Right forelimb (tissue), 1 donor: ENCODE measurements at places on chromosomes 7 and 10.

DNA sequence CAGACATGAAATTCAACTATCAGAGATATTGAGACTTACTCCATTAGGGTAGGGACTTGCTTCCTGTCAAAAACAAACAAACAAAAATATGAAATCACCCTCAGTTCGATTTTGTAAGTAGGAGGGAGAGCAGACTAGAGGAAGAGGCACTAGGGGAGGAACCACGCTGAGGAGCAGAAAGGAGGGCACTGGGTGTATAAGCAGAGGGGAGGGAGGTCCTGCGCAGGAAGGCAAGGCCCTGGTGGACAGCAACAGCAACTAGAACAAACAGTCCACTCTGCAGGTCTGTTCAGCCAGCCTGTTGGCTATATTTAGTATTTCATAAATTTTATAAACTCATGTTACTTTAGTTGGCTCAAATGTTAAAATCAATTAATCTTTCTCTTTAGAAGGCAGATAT is 937.1 kb upstream of the C7orf33 start:
- no peak for DNase-seq

DNA sequence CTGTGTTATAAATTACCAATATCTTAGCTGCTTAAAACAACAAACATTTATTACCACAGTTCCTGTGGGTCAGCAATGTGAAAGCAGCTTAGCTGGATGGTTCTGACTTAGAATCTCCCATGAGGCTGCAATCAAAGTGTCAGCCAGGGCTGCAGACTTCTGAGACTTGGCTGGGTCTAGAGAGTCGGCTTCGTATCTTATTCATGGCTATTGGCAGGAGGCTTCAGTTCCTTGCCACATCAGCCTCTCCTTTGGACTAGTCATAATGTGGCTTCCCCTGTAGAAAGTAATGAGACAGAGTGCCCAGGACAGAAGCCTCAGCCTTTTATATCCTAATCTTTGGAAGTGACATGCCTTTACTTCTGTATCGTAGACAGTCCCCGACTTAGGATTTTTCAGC is 27.3 kb downstream of the RALA start:
- no peak for DNase-seq

GRCh38 chr10:58641708-58642107 is 129.0 kb downstream of the BICC1 start:
- no peak for DNase-seq

DNA sequence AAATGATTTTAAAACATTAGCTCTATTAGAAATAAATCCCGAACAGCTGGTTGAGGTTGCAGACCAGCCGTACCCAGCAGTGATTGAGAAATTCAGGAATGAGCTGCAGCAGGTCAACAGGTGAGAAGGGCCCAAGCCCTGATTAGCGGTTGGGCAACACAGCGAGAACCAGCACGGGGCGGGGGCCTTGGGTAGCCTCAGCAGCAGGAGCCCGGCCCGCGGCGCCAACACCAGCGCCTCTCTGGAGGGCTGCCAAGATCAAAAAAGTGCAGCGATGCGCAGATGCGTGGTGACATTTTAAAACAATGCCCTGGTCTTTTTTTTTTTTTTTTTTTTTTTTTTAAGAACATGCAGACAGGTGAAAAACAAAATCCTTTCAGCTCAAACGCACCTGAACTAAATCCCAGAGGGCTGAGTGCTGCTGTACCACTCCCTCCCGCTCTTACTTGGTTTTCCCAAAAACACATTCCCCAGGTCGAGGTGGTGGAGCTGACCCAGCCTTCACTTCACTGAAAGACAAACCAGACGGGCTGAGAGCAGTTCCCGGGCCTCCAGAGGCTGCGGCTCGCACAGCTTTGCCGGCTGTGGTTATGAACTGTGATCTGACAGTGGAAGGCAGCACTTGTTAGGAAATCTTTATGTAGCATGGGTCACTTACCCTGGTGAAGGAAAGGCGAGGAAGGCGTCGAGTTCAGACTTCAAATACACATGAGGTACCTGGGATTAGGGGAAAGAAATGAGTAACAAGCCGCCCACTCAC is 579.4 kb downstream of the SDK1 start:
- no peak for DNase-seq

- DNase-seq, result no peak
Observed at GRCh38 chr7:44974549-44974948, 4.3 kb downstream of the MYO1G start.

DNA sequence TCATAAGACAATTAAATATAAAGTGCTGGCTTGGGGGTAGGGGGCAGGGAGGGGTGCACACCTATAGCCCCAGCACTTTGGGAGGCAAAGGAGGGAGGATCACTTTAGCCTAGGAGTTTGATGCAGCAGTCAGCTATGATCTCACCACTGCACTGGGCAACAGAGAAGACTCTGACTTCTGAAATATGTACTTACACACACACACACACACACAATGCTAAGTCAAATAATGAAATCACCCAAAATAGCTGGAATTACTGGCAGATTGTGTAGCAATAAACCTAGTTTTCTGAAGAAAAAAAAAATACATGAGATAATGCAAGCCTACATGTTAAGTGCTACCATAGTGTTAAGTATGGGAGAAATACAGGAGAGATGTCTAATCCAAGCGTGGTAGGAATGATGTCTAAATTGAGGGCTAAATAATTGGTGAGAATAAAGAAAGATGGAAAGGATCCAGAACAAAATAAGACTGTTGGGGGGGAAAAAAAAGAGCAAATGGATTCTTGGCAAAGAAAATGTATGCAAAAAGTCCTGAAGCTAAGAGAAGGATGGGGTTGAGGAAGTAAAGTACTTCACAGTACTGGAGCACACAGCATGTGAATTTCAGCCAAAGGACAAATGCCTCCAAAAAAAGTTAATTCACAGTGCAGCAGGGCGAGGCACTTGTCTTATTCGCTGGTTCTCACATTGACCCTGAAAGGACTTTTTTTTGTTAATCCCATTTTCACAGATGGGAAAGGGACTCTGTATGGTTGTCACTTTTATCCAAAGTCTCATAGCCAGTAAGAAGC is 73.9 kb downstream of the IGF2BP3 start:
- DNase-seq, result no peak

DNA sequence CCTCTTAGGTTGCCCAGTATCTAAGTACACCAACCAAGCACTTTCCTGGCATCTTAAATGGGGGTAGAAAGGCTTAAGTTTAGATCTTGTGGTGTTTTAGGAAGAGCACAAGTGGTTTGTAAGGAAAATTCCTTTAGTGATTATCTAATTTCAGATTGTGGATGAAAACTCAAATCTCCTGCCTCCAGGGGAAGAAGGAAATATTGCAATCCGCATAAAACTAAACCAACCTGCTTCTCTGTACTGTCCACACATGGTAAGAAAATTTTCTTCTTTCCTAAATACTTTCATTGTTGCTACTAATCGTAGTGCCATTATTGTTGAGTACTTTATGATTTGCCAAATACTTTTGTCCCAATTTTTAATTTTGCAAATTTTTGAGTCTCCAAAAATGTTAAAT is 31.1 kb downstream of the ACSM6 start:
- no peak for DNase-seq

DNA sequence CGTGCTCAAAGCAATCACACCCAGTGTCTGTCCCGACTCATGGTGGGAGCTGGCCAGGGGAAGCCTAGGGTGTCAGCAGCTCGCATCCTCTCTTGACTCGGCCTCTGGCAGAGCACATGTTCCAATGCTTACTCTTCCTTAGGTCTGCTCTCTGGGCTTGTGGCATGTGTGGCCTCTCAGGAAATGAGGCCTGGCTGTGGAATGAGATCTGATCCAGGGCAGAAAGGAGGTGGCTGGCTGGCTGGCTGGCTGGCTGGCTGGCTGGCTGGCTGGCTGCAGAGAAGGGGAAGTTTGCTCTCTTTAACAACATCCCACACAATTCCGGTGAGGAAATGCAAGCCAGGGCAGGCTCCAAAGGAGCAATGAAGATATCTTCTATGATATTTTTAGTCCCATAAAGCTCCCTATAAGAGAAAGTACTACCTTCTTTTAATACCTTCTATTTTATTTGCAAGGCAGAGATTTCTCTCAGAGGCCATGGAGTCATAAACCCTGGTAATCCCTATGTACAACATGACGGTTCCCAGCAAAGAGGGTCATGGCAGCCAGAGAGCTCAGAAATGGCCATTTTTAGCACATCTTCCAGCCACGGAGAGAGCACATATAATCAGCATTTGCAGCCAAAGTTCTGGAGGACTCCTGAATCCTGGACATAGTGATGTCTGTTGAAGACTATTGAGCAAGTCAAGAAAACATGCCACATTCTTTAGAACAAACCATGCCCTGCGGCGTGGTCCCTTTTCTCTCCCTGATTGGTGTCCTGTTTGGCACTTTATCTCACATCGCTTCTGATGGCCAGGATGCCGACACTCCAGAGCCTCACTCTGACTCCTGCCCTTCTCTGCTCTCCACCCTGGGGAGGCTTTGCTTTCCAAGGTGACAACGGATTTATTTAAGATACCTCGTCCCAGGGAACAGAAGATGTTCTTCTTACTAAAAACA is 153.7 kb downstream of the FANK1 start:
- DNase-seq, result no peak

GRCh38 chr10:8554574-8554973 is 500.1 kb downstream of the GATA3 start:
- DNase-seq, result no peak

DNA sequence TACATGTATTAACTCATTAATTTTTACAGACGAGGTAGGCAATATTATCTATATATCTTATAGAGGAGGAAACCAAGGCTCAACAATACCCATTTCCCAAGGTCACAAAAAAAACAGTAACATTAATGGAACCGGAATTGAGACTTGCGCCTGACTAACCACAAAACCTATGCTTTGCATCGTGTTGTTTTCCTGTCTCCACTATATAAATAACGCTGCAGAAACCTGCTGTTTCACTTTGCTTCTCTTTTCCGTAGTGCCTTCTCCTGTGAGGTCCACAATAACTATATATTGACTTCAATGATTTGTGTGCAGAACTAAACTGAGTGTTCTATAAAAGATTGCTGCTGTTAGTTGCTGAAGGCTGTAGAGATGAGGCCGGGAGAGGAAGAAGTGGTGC is 97.7 kb upstream of the RPA3 start:
- no peak for DNase-seq

DNA sequence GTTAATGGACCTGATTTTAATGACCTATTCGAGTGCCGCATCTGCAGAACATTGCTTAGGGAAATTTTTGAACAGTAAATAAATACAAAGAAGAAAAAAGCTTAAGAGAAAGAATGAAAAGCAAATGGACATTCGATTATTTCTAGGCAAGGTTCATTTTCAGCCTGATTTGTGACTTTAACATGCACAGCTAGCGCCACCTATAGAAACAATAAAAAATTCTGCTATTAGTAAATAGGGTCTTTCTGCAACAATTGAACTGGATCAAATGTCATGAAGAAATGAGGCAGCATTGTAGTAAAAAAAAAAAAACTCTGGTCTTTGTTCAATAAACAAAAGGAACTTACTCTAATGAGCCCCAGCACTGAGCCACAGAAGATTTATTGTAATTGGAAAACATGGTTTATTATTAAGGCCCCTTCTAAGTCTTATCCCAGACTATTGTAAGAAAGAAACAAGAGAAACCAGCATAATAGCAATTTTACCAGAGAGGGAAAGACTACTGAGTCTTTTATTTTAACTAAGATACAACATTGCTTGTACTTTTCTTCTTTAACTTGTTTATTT is 41.4 kb upstream of the GHITM start:
- no peak for DNase-seq

GRCh38 chr7:23377134-23377533 is 78.0 kb downstream of the MALSU1 start:
- no peak for DNase-seq

- DNase-seq, result no peak
Observed at GRCh38 chr10:79608505-79609375, 2.0 kb upstream of the SFTPA1 start.

GRCh38 chr7:147937428-147937827 is 653.1 kb upstream of the C7orf33 start:
- no peak for DNase-seq

DNA sequence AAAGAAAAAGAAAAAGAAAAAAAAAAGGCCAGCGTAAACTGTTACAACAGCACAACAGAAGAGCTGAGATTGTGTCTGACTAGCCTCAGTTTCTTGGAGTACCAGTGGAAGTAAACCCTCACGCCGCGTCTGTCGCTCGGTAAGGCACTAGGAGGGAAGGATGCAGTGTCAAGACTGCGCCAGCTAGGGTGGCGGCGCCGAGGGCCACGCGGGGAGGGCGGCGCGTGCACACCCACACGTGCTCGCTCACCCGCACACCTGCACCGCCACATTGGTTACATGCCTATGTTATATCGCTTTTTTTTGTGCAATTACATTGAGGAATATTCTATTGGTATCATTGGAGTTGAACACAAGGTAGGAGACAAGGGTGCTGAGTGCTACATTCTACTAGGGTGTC is 48.2 kb downstream of the CLEC2L start:
- no peak for DNase-seq

GRCh38 chr10:62652114-62652513 is 152.4 kb upstream of the ADO start:
- DNase-seq, result no peak

DNA sequence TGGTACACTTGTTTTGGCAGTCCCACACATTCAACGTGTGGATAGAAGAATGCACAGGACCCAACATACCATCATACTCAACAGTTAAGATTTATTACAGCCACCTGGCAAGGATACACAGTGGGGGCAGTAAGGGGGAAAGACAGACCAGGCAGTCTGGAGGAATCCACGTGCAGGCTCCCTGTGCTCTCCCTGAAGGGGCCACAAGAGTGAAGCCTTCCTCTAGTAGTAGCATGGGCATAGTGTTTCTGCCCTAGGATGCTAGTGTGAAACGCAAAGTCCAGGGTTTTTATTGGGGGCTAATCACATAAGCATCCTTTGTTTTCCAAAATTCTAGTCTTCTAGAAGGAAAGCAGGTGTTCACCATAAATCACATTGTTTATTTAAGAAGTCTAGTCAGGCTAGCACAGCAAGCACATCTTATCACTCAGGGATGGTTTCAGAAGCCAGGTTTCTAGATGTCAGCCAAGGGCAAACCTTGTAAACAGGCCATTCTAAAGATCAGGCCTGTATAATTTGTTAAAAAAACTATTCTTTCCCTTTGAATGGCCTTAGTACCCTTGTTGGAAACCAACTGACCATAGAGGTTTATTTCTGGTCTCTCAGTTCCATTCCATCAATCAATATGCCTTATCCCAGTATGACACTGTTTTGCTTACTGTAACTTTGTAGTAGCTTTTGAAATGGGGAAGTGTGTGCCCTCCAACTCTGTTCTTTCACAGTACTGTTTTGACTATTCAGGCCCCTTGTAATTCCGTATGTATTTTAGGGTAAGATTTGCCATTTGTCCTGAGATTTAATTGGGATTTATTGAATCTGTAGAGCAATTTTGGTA is 12.4 kb upstream of the TFAM start:
- DNase-seq, result no peak
